ENCODE measurements at places on chromosomes 12 and 14. TPM values are rescaled to one million over a fixed set of nuclear protein-coding genes. Genes with fewer than 3 reads are reported as not detected.

WSCD2 gene
- 3.3 TPM for total RNA-seq

DNA sequence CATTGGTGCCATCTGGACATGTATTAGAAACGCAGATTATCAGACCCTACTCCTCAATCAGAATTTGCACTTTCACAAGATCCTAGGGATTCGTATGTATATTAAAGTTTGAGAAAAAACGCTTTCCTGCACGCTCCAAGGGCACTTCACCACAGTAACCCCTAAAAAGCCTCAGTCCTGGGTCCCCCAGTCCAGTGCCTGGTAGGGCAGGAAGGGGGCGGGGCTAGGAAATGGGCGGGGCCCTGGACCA, 369 bp downstream of the DEPDC4 start:
- peak overlapping the region; percentile 93 for H3K4me3 ChIP-seq
- no peaks in the 10 kb centered on the region for H3K36me3 ChIP-seq
- no peaks in the 10 kb centered on the region for H3K4me1 ChIP-seq
- peak overlapping the region; percentile 95 for H3K27ac ChIP-seq
- no peaks in the 10 kb centered on the region for H3K27me3 ChIP-seq

DNA sequence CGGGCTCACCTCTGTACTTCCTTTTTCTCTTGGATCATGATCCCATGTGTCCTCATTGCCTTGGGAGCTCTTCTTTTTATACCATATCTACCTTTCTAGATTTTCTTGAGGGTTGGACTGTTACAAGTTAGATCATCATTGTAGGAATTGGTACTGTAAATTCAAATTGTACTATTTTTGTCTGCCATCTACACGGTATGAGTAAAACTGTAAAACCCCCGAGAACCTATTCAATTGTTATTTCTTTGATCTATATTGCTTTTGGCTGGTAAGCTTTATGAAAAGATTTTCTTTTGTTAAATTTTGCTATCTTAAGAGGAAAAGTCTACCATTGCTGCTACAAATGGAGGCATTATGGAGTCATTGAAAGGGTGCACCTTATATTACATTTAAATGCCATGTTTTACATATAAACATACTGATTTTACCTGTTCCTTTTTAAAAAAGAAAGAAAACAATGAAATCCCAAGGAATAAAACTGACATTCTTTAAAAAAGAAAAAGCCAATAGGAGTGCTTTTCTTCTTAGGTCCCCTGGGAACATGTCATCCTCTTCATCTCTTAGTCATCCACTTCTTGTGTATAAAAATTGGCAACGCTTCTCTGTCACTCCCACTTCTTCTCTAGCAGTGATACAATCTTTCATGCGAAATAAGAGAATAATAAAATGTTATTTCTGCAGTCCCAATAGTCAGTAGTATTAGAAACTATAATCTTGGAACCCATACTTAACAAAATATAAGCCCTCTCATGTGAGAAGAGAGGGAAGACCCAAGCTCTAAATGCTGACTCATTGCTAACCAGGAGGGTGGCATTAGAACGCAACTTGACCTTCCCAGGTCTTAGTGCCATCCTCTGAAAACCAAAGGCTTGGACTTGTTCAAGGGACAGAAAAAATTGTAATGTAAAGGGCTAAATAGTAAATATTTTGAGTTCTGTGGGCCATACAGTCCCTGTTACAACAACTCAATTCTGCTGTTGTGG, 20.4 kb downstream of the RGS6 start:
- no peaks in the 10 kb centered on the region for H3K36me3 ChIP-seq
- DNase-seq: no peak
- no peaks in the 10 kb centered on the region for H3K4me1 ChIP-seq
- H3K27me3 ChIP-seq: no peaks in the 10 kb centered on the region

DNA sequence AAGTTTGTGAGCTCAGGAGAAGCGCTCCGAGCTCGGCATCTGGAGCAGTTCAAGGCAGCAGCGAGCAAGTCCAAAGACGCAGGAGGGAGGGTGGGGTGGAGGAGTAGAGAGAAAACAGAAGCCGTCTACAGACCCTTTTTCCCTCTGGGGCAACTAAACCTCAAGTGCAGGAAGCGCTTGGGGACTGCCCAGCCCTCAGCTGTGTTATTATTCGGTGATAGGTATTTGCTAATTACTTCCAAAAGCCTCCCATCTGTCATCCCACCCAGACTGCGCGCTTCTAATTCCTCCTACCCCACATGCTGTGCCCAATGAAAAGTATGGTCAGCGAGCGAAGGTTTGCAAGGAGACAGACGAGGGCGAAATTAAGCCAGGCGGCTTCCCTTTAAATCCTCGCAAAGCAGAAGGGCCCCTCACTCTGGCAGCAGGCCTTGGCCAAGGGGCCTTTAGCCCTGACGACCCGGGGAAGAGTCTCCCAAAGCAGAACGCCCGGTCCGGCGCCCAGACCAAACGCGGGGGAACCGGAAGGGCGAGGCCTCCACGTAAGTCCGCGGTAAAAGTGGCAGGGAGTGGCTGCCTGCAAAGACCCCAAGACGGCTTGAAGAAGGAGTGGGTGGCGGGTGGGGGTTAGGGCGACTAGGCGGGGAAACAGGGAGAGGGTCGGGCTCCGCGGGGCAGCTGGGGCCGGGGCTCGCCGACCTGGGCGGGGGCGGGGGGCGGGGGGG, 507 bp upstream of the CD9 start:
- no peaks in the 10 kb centered on the region for H3K27me3 ChIP-seq
- peaks cover 2% of the 10 kb centered on the region for H3K4me1 ChIP-seq
- H3K36me3 ChIP-seq: no peaks in the 10 kb centered on the region
- DNase-seq: peak; percentile 77

DNA sequence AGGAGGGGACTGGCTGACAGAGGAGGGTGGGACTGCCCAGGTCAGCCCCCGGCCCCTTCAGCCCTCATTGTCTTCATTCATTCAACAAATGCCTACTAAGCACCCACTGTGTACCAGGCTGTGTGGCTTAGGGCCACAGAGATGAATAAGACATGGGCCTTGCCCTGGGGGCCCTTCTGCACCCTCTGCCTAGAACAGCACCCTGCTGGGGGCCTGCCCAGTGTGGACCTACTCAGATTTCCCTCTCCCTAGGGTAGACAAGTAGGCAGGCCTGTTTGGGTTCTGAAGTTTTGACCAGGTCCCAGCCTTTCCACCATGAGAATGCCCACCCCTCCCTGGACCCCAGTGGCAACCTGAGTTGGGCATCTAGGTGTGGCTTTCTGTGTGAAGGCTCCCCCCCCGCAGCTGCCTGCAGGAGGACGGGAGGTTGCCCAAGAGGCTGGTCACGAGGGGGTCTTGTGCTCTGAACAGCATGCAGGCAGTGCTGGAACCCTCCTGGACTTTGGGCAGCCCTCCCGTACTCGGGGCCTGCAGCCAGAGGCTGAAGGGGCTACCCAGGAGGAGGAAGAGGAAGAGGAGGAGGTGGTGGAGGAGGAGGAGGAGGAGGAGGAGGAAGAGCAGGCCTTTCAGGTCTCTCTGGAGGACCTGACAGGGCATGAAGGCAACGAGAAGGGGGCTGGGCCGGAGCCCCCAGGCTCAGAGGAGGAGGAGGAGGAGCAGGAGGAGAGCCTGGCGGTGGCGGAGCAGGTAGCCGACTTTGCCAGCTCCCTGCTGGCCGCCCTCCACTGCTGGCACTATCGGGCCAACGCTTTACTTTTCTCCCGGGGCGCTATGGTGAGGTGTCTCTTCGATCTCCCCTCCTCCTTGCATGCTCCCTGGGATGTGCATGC, 33.4 kb downstream of the PLEKHG3 start:
- H3K27me3 ChIP-seq: no peaks in the 10 kb centered on the region
- H3K27ac ChIP-seq: peak overlapping the region; percentile 28
- no peak for DNase-seq
- H3K4me1 ChIP-seq: no peaks in the 10 kb centered on the region
- no peaks in the 10 kb centered on the region for H3K36me3 ChIP-seq

DNA sequence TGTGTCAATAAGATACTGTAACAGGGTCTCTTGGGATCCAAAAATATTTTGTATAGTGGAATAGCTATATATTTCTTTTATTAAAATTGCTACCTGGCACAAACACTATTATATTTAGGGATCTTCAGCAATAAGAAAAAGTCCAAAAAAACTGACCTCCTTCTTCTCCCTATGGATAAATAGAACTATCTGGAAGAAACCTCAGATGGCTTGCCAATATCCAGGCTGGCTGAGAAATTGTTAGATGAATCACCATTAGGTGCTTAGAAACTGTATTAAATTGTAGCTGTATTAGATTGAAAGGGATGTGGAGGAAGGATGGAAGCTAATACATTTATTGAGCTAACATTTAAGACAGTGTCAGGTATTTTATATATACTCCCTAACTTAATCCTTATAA, 66.0 kb downstream of the SLC38A6 start:
- H3K4me1 ChIP-seq: no peaks in the 10 kb centered on the region
- no peak for DNase-seq
- H3K36me3 ChIP-seq: no peaks in the 10 kb centered on the region

CCDC85C gene
- total RNA-seq: 9.2 TPM

TXNRD1 gene
- 141 TPM for total RNA-seq

CCND2 gene
- 210 TPM for total RNA-seq

- H3K27me3 ChIP-seq: no peaks in the 10 kb centered on the region
- DNase-seq: no peak
These were observed 201.7 kb downstream of the STXBP6 start for GRCh38 chr14:24848102-24848790.

FGF6 gene
- total RNA-seq: not detected

GRCh38 chr14:90487462-90487861, 90.6 kb downstream of the CALM1 start:
- DNase-seq: no peak
- H3K27ac ChIP-seq: no peak overlapping the region
- no peaks in the 10 kb centered on the region for H3K36me3 ChIP-seq

DNA sequence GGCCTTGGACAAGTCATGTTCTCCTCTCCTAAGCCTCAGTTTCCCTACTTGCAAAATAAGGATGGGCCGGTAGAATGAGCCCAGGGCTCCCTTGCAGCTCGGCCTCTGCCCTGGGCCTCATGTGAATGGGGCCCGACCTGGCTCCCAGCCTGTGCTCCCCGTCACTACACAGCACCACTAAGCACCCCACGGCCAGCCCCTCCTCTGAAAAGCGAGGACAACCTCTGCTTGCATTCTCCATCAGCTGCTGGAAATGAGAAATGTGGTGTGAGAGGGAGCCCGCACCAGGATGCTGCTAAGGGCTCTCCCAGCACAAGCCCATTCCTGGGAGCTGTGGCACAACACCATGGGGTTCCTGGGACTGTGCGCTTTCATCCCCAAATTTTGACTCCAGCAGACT, 10.2 kb downstream of the SLC25A47 start:
- H3K27ac ChIP-seq: no peak overlapping the region
- DNase-seq: no peak
- H3K4me3 ChIP-seq: no peak overlapping the region
- no peaks in the 10 kb centered on the region for H3K36me3 ChIP-seq
- H3K27me3 ChIP-seq: no peaks in the 10 kb centered on the region

PCED1B gene
- total RNA-seq: 16.5 TPM

TMCC3 gene
- total RNA-seq: 30.6 TPM

All from uterus (tissue), 4 donors.